Germinal center (tissue), 1 donor: ENCODE measurements at places on chromosomes 4 and X.

GRCh38 chrX:10121787-10122186 lies 35.0 kb upstream of the CLCN4 start:
- peak; percentile 71 for DNase-seq

- DNase-seq = no peak
Observed at GRCh38 chr4:148735432-148736155, 293.4 kb upstream of the NR3C2 start.

DNA sequence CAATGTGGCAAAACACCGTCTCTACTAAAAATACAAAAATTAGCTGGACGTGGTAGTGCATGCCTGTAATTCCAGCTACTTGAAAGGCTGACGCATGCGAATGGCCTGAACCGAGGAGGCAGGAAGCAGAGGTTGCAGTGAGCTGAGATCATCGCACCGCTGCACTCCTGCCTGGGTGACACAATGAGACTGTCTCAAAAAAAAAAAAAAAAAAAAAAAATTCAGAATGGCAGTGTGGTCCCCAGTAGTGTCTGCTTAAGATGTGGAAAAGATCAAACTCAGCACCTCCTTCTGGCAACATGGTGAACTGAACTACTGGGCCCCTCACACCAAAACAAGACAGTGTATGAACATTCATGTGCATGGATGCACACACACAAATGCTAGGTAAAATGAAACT lies 32.2 kb downstream of the SMS start:
- DNase-seq = no peak

DNA sequence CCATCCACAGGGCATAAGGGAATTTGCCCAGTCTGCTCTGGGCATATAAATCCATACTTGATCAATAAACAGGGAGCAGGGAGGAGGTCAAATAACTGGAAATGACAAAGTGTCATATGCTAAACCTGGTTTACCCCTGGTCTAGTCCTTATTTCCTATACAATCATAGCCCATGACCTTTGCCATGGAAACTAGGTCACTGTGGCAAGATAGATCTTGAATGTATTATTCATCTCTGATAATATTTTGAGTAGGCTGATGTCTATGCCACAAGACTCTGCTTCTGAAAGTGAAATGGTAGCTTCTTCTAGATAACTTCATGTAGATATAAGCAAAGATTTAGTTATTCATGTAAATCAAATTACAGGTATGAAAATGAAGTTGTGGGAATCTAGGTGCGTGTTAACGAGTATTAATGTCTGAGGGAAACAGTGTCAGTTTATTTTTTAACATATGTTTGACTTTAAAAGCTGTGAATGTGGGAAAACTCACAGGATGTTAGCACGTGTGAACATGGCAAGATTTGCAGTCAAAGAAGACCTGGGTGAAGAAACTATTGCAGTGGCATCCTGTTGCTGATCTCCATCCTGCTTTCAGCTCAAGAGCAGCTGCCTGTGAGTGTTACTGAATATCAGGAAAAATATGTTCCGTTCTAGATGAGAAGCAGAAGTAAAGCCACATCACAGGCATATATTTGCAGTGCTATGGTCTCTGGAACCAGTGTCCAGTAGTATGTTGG lies 81.8 kb upstream of the NDP start:
- no peak for DNase-seq

DNA sequence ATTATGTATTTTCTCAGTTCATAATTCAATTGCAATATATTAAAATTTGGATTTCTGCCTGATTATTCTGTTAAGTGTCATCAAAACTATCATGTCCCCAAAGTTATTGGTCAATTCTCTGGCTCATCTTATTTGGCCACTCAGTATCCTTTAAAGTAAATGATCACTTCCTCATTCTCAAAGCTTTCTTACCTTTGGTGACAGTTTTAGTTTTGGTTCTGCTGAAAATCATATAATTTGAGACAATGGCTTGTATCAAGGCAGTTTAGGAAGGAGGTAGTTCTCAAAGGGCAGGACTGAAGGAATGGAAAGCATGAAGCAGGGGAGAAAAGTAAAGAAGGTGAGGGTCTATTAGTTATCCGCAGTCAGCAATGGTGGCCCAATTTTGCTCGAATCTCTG lies 1832.1 kb downstream of the ARAP2 start:
- no peak for DNase-seq

GRCh38 chrX:150062292-150063137 lies 124.2 kb upstream of the EOLA2 start:
- no peak for DNase-seq

DNA sequence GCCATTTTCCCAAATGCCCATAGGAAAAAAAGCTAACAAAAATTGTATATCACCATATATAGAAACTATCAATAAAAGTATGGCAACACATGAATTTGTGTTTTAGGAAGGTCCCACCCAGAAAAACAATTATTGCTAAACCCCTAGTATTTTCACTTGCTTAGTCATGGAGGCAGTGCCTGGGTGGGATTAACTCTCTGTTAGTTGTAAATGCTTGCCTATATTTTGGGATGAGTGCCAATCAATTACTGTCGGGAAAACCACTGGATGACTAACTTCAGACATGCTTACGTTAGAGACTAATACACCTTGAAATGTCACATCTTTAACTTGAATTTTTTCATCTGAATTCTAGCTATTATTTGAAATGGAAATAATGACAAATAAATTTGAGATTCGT lies 33.9 kb downstream of the TMPRSS11A start:
- no peak for DNase-seq

GRCh38 chrX:118221270-118221669 lies 104.7 kb upstream of the KLHL13 start:
- no peak for DNase-seq

- DNase-seq = no peak
Observed at GRCh38 chr4:153887217-153887616, 98.3 kb upstream of the SFRP2 start.

DNA sequence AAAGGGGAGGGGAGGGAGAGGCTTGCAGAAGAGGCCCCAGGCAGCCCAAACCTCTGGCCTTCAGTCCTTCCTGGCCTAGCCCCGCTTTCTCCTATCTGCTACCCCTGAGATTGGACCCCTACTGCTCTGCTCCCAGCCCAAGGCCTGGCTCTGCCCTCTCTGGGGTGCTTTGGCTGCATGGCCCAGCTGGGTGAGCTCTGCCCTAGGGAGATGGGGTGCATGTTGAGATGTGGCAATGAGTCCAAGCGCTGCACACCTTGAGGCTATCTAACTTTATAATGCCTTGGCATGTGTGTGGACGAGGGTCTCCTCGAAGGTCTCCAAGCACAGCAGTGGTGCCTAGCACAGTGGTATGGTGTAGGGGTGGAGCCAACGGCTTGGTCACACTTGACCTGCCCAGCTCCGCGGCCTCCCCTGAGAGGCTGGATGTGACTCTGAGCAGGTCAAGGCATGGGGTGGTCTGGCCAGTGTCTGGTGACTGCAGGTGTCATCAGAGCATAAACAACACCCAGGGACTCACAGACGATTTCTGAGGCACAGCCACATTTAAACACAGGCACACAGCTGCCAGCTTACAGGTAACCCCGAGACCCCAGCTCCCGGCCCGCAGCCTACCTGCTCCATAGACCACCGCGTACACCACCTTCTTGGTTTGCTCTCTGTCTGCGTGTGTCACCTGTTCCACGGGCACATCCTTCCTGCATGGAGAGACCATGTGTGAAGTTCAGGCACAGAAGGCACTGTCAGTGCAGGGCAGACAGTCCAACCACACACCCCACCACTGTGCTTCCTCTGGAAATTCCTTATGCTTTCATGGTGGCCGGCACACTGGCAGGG lies 36.3 kb downstream of the NAT8L start:
- DNase-seq = no peak

DNA sequence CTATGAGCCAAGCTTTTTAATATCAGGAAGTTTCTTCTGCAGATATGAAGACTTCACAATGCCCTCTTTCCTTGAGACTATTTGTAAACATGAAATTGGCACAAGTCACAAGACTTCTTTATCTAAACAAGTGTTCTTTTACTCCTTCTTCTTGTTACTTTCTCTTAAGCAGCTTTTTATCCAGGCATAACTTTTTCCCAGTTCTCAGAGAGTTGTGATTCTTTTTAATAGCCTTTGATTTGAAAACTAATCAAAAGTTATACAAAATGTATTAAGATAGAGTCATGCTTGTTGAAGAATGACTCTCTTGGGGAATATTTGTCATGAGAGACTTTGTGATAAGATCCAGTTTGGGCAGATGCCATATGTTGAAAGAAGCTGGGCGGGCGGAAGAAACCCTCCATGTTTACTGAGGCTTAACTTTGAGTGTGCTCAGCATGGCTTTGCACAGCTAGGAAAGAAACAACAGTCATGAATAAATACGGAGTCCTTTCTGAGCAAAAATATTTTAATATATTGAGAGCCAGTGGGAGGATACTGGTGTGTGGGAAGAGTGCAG lies 39.3 kb downstream of the SYTL5 start:
- DNase-seq = no peak

- DNase-seq = peak; percentile 10
Observed at GRCh38 chr4:105896461-105896942, 1.2 kb downstream of the NPNT start.

DNA sequence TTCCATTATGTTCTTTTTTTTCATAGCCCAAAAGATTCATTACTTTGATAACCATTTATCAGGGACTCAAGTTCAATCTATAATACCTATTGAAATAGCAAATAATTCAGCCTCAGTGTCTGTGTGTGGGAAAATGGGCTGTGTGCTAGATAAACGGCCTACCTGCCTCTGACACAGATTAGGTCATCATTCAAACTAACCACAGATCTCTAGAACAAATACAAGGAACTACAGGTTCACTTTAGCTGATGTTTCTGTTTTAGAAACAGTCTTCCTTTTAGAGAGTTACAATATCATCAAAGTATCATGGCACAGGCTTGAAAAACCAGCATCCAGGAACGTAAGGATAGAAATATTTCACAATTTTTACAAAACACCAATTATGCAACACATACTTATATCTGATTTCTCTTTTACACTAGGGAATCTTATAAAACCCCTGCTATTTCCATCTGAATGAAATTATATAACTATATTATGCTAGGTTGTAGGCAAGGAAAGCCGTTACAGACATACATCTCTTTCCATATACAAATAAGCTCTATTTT lies 56.6 kb upstream of the MAB21L2 start:
- no peak for DNase-seq

- DNase-seq = no peak
Observed at GRCh38 chrX:138946926-138947325, 235.4 kb upstream of the FGF13 start.

DNA sequence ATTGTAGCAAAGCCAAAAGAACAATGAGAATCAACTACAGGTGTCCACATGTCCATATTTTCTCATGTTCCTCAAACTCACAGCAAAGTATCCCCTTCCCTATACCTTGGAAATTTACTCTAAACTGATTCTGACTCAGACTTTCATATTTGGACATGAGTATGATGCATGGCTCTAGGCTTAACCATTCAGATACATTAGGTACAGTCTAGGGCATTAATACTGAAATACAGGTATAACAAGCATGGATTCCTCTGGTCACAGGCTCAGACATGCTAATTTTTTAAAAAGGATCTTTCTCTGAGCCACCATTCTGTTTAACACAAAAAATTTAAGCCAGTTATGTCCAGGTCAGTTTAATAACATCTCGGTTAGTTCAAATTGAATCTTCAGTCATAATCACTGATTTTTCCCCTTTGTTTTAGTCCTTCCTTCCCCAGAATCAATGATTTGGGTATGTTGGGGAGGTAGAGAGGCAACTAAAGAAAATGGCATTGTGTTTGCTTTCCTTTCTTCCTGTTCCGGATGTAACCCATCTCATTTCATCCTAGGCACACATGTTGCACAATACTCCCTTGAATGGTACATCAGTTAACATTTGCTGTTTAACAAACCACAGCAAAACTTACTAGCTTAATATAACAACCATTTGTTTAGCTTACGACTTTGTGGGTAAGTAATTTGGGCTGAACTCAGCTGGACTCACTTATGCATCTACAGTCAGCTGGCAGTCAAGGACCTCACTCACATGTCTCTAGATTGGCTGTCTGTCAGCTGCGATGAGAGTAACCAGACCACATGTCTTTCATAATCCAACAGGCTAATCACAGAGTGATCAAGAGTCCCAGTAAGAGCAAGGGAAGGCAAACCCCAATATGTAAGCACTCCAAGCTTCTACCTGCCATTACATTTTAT lies 75.3 kb upstream of the GRIA3 start:
- no peak for DNase-seq

DNA sequence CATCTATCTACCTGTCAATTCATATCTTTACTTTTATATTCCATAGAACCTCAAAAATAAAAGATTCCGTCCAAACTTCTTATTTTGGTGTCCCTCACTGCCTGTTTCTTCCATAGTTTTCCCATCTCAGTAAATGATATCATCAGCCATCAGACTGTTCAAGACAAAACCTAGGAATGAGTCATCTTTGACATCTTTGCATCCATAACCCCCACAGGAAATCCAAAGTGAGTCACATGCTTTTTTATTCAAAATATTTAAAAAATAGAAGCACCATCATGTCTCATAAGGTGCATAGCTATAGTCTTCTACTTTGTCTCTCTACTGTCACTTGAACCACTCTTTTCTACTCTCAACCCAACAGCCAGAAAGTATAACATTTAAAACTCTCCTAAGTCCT lies 29.9 kb upstream of the CXXC4 start:
- DNase-seq = no peak

- peak; percentile 47 for DNase-seq
Observed at GRCh38 chrX:148609515-148610327, 109.3 kb downstream of the AFF2 start.

DNA sequence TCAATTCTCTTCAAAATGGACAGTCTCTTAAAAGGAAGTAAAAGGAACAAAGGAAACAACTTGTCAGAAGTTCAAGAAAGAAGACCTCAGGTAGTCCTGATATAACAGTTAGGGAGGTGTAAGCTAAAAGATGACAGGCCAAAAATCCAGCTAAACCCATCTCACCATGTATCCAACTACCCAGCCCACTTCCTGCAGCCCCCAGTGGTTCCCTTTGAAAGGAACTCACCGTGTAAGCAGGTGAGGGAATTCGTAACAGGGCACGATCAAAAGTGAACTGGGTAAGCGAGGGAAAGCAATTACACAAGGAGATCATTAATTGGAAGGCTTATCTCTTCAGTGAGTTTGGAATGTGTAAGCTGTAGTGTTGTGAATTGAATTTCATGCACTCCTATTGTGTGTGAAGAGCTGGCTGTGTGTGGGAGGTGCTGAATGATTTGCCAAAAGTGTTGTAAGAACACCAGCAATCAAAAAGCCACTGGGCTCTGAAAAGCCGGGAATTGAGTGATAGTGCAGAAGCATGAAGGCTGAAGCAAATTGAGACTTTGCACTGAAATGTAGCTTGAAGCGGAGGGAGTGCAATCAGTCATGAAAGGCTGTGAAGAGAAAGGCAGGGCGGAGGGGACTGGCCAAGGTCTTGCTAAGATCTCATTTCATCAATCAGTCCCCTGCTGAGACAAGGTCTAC lies 914.2 kb upstream of the LCORL start:
- DNase-seq = no peak

DNA sequence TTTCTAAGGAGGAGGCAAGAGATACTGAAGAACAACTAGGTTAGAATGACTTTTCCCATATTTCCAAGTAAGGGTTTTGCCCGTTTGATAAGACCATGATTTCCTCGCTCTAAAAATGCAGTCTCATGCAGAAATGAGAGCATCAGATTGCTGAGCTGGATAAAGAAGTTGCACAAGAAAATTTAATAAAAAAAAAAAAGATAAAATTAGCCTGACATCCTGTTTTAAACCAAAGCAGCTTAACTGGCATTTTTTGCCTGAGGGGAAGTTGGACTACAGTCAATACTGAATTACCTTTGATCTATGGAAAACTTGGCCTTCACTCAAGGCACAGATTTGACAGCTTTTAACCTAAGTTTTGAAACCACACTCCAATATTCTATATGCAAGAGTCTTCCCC lies 208.4 kb downstream of the GASK1B start:
- DNase-seq = no peak

GRCh38 chrX:15465347-15465746 lies 27.8 kb downstream of the PIR start:
- peak; percentile 19 for DNase-seq

GRCh38 chr4:111204797-111205196 lies 581.9 kb upstream of the PITX2 start:
- DNase-seq = no peak
